NCI-H1105 (cell line): ENCODE measurements at places on chromosomes 4 and X.

- DNase-seq, result no peak
Measured at GRCh38 chrX:81411517-81411916, 209.6 kb downstream of the SH3BGRL start.

DNA sequence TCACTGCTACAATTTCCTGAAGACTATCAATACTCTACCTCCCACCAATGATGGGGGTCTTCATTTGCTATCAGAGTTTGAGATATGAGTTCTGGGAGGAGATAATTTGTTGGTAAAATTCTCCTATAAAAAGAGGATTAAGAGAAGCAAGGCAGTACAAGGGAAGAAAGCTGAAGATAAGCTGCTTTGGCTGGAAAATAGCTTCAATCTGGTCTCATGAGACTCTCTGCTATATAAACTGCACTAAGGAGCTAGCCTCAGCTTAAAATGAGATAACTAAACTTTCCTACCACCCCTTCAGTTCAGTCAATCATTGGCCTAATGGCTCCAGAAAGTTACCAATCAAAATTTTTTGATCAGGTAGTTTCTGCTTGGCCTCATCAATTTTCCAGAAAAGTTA, 2105.0 kb downstream of the ARAP2 start:
- DNase-seq, result no peak

DNA sequence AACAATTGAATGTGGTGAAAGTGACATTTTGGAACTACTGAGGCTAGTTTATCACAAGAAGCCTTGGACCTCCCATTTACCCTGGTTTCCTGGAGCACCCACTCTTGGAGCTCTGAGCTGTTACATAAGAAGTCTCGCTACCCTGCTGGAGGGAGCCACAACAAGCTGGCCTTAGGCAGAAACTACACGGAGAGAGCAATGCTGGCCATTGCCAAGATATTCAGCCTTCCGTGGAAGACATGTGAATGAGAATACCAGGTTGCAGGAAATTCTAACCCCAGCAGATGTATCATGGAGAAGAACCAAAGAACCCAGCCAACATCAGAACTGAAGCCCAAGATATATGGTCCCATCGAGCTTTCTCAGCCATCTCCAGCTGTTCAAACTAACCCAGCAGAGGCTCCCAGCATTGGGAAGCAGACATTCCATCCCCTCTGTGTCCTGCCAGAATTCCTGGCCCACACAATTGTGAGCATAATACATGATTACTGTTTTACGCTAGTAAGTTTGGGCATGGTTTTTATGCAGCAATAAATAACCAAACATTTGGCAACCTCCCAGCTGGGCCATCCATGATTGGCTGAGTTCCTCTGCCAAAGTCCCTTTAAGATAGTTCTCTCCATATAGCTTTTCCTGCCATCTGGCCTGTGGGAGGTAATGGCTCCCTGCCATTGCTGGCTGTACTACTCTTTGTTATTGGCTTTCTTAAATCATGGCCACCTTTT, 17.9 kb upstream of the PDE5A start:
- DNase-seq, result no peak

DNA sequence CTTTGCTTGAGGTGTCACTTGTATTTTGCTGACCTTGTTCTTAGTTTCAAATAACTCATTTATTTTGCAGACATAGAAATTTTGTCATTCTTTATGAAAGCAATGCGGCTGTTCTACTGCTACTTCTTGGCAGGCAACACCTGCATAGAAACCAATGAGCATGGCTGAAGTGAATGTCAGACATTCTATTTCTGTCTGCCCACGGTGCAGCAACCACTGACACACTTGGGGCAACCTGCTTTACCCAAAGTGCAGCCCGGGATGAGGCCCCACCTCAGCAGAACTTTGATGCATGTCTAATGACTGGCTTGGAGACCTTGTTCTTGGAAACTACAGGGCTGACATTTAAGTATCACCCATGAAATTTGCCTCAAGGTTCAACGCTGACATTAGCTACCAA, 93.6 kb downstream of the RBM47 start:
- DNase-seq, result no peak

GRCh38 chrX:72001471-72001870, 90.8 kb downstream of the NHSL2 start:
- DNase-seq, result no peak

DNA sequence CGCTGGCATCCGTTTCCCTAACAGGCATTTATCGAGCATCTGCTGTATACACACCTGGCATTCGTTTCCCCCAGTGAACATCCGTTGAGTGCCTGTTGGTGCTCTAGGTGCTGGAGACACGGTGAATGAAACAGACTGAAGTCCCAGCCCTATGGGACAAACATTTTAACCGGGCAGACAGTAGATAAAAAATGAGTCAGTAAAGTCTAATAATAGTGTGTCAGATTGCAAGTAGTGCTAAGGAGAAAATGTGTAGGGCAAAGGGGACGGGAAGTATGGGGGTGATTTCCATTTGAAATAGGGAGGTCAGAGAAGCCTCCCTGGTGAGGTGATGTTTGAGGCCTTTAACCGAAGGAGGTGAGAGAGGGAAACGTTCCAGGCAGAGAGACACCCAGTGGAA, 5.3 kb upstream of the EBP start:
- DNase-seq, result no peak

- DNase-seq, result no peak
Measured at GRCh38 chr4:11514779-11515419, 86.2 kb upstream of the HS3ST1 start.

- no peak for DNase-seq
Measured at GRCh38 chr4:101177154-101177553, 170.2 kb downstream of the PPP3CA start.
